AML-193 (cell line): ENCODE measurements at places on chromosomes 11 and 22.

GRCh38 chr22:43993072-43993760, 30.9 kb upstream of the PARVB start:
- peak; percentile 12 for DNase-seq

DNA sequence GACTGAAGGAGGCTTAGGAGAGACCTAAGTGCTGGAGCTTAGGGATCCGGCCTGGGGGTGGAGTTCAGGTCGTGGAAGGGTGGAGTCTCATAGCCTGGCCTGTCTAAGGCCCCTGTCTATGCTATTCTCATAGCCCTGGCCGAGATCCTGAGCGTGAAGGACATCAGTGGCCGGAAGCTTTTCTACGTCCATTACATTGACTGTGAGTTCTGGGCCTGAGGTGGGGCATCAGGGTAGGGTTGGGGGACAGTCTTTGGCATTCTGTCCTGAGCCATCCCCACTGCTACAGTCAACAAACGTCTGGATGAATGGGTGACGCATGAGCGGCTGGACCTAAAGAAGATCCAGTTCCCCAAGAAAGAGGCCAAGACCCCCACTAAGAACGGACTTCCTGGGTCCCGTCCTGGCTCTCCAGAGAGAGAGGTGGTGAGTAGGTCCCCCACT, 603 bp downstream of the KAT5 start:
- DNase-seq, result no peak

DNA sequence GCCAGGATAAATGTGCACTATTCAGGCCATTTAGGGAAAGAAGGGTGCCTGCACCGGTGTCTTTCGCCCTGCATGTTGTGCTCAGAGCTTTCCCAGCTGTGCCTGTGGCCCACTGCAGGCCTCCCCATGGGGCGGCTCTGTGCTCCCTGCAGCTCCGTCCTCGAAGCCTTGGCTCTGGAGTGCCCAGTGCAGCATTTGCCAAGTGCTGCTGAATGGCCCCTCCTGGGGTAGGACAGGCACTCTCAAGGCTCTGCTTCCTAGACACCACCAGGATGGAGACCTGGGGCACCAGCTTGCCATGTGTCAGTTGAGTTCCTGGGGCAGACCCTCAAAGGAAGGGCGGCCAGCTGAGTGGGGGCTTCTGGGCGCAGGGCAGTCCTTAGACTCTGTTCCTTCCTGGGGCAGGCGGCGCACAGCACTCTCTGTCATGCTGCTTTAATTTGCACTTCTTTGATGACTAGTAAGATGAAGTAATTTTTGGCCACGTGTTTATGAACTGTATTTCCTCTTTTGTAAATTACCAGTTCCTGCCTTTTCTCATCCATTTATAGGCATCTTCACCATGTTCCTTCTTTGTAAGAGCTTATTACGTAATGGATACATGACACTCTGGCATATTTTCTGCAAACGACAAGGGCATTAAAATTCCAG, 32.1 kb upstream of the GNB1L start:
- DNase-seq, result peak; percentile 98

GRCh38 chr22:31680861-31681341, 18.9 kb upstream of the PISD start:
- DNase-seq, result no peak

DNA sequence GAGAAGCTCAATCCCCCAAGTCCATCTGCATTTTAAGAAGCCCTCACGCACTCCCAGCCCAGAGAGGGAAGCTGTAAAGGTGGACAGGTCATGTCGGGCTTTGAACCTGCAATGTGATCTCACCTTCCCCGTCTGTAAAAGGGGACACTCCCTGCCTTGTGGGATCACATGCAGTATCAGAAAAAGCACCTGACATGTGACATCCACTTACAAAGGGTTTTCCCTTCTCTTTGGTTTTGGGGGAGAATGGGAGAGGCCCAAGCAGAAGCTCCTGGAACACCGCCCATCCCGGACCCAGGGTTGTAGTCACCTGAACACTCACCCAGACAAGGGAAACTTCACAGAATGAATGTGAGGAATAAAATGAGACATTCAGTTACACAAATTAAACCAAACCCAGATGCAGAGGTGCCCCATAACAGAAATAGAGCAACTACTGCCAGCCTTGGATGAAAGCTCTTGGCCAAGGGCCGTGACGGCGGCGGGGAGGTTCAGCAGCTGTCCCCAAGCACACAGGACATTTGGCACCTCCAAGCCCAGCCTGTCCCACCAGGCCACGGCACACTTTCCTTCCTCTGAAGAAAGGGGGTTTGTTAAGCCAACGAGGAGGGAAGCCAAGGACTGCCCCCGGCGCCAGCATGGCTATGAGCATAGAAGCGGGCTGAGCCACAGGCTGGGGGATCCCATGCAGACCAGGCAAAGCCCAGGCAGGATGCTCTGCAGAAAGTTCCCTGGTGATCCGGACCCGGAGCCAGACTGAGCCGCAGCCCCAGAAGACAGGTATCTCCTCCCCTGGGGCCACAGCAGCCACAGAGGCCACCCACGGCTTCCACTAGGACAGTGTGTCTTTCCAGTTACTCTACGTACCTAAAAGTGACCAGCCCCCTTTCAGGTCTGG, 3.8 kb downstream of the BID start:
- DNase-seq, result no peak

DNA sequence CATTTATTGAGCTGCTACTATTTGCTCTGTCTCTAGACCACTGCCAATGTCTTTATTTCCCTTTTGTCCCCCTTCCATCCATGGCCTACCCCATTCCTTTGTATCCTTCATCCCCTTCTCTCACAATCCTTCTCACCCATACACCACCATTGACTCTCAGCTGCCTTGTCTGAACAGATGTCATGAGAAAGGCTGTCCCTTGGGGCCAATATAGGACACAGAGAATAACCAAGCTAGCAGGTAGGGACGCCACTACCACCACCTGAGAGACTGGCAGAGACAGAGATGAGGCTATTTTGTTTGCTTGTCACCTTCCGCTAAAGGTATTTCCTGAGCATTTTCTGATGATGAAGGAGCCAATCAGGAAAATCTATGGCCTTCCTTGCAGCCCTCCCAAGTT, 138.9 kb downstream of the CD44 start:
- DNase-seq, result no peak

- DNase-seq, result no peak
These were observed 33.9 kb downstream of the MAML2 start for GRCh38 chr11:96309016-96309642.

- DNase-seq, result peak; percentile 87
These were observed 42.6 kb upstream of the APOA1 start for GRCh38 chr11:116879800-116880625.

GRCh38 chr11:100066399-100066798, 620.7 kb upstream of the ARHGAP42 start:
- no peak for DNase-seq

- DNase-seq, result no peak
These were observed 3.9 kb downstream of the HTATIP2 start for GRCh38 chr11:20367313-20367948.

DNA sequence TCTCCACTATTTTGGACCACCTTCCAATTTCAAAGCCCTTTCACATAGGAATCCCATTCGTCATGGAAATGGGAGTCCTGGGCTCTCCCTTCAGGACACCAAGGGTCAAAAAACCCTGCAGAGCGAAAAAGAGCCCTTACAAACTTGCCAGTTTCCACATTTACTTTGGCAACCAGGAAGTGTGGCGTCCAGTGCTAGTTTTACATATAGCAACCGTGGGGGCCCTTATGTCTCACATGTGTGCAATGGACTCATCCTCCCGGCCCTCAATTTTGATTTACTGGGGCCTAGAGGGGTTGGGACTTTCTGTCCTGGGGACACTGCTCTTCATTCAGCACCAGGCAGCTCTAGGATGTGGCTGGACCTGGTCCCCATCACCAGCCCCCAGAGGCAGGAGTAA, 33.7 kb downstream of the DAGLA start:
- DNase-seq, result no peak
